GOT3 (cell line): ENCODE measurements at places on chromosomes 7 and 10.

GRCh38 chr7:36214608-36215456, 61.8 kb downstream of the EEPD1 start:
- DNase-seq, result no peak

DNA sequence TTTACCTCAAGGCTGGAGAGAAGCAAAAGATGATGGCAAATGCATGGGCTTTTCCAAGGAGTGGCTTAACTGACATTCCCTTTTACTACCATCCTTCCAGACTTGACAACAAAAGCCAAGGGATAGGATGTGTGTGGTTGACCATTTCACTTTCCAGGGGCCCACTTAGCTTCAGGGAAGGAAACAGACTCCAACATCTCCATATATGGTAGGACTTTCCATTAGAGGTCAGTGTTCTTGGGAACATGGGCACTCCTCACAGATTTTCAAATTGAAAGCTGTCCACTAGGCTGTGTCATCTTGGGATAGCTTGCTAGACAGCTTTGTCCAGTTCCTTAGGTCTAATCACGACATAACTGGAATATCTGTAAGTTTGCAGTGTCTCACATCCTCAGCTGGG, 118.1 kb upstream of the NAMPT start:
- no peak for DNase-seq

DNA sequence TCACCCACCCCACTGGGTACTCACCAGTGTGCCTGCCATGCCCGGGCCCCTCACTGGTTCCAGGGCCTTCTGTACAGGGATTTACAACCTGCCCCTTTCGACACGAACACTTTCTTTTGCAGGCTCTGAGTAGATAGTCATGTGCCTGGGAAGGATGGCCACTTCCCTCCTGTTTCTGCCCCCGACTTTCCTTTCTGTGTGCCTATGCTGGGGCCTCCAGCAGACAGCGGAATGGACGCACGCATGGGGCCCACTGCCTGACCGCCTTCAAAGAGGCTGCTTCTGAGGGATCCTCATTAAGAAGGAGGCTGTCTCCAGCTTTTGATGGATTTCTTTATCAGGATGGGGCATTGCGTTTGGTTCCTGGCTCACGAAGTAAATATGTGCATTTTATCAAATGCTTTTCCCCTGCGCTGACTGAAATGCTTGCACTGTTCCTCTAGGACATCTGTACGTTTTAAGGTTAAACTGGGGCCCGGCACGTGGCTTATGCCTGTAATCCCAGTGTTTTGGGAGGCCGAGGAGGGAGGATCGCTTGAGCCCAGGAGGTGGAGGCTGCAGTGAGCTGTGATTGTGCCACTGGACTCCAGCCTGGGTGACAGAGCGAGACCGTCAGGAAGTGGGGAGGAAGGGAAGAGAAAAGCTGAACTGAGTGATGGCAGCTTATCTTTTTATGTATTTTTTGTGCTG, 29.4 kb upstream of the NKX6-2 start:
- DNase-seq, result no peak

DNA sequence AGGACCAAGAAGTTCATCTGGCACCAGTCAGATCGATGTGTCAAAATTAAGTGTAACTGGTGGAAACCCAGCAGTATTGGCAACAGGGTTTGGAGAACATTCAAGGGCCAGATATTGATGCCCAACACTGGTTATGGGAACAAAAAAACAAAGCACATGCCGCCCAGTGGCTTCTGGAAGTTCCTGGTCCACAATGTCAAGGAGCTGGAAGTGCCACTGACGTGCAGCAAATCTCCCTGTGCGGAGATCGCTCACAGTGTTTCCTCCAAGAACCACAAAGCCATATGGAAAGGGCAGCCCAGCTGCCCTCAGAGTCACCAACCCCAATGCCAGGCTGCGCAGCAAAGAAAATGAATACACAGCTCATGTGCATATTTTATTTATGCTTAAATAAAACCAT, 10.1 kb upstream of the C7orf33 start:
- DNase-seq, result no peak

- DNase-seq, result no peak
These were observed 1.6 kb downstream of the SEPHS1 start for GRCh38 chr10:13346283-13347042.
